ENCODE measurements at places on chromosomes 3 and 15.

- no peak for DNase-seq
Measured at GRCh38 chr3:186105543-186105942, 3.3 kb downstream of the ETV5 start.

GRCh38 chr3:150528354-150528797, 17.9 kb downstream of the SERP1 start:
- no peak for DNase-seq

- DNase-seq: no peak
Measured at GRCh38 chr15:88344786-88345185, 88.2 kb upstream of the NTRK3 start.

DNA sequence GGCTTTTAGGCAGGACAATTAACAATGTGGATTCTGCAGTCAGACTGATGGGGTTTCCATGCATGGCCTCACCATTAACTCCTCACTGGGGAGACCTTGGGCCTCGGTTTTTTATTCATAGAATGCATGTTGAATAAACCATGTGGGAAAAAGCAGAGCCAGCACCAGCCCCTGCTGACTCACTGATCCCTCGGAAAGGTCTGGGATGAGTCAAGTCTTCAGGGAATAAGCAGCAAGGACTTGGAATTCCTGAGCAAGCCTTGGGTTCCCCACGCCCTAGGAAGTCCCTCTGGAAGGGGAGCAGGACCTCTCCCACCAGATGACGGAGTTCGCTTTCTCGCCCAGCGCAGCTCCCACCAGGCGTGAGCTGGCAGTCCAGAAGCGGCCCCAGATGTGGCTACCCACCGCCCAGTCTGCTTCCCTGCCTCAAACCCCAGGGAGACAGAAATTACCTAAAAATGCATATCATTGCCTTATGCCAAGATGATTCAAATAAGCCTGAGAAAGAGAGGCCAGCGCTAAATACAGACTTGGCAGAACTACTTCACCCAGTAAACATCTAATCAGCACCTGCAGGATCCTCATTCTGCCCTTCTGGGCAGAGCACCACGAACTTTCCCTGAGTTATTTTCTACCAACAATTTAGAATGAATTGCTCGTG, 45.4 kb downstream of the BTD start:
- peak; percentile 75 for DNase-seq

- no peak for DNase-seq
Measured at GRCh38 chr15:63599401-63600000, 2.3 kb downstream of the FBXL22 start.

DNA sequence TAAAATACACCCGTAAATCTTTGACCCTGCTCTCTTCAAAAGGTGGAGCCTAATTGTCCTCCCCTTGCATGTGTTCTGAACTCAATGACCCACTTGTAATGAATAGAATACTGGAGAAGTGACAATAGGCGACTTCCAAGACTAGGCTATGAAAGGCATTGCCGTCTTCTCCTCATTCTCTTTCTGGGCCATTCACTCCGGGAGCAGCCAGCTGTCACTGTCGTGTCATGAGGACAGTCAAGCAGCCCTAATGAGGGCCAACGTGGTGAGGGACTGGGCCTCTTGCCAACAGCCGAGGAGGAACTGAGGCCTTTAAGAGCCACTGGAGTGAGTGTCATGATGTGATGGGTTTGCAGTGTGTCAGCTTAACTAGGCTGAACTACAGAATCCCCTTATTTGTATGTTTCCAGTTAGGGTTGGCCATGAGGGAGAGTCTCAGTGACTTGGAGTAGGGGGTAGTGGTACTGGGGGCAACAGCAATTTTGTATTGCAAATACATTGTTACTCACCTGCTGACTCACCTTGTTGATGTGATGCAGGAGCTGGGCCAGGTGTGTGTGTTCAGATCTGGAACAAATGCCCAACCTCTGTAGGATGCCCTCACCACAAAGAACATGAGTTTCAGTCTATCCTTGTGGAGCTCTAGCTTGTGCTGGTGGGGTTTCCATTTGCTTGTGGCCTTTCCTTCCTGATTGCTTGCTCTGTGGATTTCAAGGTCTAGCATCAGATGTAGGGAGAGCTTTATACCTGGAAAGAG, 188.5 kb upstream of the PROK2 start:
- DNase-seq: no peak

- DNase-seq: no peak
Measured at GRCh38 chr15:73183071-73183470, 130.8 kb downstream of the NEO1 start.

- DNase-seq: no peak
Measured at GRCh38 chr3:64319391-64319790, 94.1 kb upstream of the PRICKLE2 start.

DNA sequence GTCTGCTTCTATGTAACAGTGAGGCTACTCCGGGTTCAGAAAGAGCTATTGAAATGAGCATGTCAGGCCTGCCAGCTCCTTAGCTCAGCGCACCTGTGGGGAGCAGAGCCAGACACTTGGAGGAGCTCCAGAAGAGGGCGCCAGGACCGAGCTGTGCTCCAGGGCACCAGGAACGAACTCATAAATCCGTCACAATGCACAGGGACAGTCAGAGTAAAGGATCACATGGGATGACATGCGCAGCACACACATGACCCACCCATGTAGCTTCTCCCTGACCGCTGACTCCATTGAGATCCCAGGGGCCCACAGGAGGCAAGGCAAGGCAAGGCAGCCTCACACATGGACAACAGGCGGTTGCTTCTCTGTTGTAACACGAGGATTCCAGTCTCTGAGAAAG, 26.0 kb upstream of the GNB5 start:
- DNase-seq: no peak

- DNase-seq: no peak
Measured at GRCh38 chr15:82935382-82935781, 17.1 kb downstream of the HOMER2 start.

GRCh38 chr3:117380631-117381030, 671.1 kb downstream of the TUSC7 start:
- no peak for DNase-seq

- no peak for DNase-seq
Measured at GRCh38 chr3:172478116-172478515, 29.9 kb upstream of the GHSR start.

DNA sequence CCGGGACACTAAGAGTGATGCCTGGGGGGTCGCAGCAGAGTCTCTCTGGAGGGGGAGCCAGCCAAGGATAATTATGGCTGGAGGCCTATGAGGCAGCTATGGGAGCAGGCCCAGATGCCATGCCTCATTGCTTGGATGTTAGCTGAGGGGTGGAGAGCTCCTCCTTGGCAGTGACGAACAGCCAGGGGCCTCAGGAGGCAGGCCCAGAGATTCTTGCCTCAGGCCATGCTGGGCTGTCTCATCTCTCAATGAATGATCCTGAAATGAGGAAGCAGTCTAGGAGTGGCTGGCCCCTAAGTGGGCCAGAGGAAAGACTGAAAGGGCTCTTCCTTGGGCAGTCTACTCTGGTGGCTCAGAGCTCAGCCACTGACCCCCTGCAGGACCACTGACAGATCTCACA, 21.3 kb downstream of the KIF9 start:
- DNase-seq: no peak

Data from Panc1 (cell line).